MCF 10A (cell line): ENCODE measurements at places on chromosomes 7 and 10. TPM values are rescaled to one million over a fixed set of nuclear protein-coding genes. Genes with fewer than 3 reads are reported as not detected.

The NME8 gene
- total RNA-seq, result 1.1 and 1.5 TPM in 2 replicates

DNA sequence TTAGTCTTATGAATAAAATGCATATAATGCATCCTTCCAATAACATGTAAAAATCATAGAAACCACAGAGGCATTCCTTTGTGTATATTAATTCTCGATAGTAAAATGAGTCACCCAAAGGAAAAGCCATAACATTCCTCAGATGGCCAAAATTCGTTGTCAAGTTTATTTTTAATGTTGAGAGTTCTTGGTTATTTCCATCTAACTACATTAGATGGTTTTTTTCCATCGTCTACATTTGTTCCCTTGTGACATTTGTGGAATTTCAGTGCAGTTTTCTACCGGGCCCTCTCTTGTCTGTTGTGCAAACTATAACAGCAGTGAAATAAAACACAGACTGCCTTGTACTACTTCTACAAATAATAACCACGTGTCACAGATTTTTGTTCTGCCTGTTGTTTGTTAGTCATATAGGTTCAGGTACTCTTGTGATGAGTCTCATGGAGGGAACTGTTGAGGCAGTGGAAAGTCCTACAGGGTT lies 54.7 kb upstream of the CCAR1 start:
- peak; percentile 50 for DNase-seq

The HOXA4 gene
- 2.6 and 3.7 TPM in 2 replicates for total RNA-seq

The PRRT4 gene
- not detected in 2 replicates for total RNA-seq

The MKX gene
- not detected in 2 replicates for total RNA-seq
